ENCODE measurements at places on chromosomes 11 and 22. TPM values are rescaled to one million over a fixed set of nuclear protein-coding genes. Genes with fewer than 3 reads are reported as not detected.

GRCh38 chr11:44371706-44372105 is 61.8 kb upstream of the ALX4 start:
- no peak for DNase-seq

- DNase-seq, result no peak
Measured at GRCh38 chr22:36510384-36510783, 3.5 kb upstream of the FOXRED2 start.

GRCh38 chr11:27470166-27470565 is 2.4 kb downstream of the LGR4 start:
- DNase-seq, result no peak

DNA sequence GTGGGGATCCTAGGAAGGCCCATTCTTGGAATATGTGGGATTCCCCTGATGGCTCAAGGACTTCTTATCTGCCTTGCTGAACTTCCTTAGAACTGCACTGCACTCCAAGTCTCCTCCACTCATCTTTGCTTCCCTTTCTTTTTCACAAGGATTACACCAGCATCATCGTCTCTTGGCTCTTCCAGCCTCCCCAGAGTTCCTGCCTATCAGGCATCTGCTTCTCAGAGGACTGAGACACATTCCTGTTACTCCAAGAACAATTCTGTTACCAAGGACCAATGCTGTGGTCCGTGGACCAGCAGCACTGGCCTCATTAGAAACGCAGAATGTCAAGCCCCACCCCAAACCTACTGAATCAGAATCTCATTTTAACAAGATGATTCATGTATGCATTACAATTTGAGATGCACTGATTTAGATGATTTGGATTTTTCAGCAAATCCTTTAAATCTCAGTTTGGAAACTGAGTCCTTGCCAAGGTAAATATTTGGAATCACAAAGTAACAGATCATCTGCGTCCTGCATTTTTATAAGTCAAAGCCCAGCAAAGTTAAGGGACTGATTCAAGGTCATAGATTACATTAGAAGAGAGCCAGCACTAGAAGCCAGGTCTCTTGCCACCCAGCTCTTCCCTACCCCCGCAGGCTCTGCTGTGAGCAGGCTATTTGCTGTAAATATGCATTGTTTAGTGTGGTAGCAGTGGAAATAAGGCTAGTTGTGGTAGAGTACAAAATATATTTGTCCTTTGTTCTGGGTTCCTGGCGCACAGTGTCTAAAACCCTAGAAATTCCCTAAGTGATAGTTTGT is 110.9 kb downstream of the SWAP70 start:
- DNase-seq, result no peak

DNA sequence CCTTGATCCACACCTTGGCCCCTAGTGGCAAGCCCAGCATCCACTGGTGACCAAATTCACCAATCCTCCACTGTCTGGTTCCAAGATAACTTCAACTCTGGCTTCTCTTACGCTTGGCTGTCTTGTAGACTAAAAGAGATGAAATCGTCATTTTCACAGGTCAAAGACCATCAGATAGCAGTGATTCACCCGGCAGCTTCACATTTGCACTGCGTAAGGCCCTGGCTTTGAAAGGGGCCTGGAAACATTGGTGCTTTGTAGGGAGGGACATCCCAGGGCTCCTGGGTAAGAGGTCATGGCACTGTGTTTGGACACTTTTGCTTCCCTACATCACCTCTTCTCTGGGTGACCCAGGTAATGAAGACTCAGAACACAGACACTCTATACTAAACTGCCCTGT is 30.1 kb upstream of the FADD start:
- DNase-seq, result no peak

DNA sequence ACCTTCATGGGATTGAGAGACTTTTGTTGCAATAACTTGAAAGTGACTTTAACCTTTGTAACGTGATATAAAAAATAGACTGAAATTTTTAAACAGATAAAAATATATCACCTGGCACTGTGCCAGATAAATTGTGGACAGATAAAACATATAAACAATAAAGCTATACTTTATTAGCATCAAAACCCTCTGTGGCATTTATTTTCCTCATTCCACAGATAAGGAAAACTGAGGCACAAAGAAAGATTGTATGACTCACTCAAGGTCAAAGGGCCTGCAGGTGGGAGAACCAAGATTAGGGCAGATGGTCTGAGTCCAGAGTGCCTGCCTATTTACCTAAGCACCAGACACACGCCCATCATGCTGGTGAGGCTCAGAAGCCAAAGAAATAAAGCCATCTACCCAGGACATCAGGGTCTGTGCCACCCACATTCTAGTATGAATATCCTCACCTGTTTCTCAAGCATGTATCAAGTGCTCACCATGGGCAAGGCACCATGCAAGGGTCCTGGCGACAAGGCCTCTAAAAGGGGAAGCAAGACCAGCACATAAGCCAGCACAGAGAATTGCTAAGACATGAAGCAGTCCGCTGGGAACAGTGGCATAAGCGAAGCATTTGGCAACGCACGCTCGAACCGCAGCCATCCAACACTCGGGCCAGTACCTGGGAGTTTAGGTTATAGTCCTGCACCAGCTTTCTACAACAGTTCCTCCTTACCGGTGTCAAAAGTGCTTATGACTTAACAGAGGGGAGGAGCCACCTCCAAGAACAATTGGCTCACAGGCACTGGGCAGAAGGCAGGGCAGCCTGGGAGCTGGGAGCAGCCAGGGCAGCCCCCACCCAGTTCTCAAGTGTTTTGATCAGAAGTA is 17.6 kb downstream of the MYH9 start:
- no peak for DNase-seq

DNA sequence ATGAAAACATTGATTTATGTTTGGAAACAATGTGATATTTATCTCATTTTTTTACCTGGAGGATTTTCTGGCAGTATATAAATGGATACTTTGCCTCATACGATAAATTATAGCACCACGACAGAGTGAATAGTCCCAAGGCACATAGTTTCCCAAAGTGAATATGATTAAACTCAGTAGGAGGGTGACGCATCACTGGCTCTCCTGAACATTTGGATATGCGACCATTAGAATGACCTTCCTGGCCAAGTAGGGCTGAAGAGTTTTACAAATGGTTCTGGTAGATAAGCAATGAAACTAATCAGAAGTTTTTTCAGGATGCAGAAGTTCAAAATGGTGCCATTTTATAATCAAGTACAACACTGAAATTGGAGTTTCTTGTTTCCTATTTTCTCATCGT is 397.7 kb downstream of the AASDHPPT start:
- DNase-seq, result no peak

- DNase-seq, result no peak
Measured at GRCh38 chr11:24344222-24344621, 152.6 kb upstream of the LUZP2 start.

GRCh38 chr22:37070744-37071143 is 19.2 kb downstream of the KCTD17 start:
- DNase-seq, result no peak

DNA sequence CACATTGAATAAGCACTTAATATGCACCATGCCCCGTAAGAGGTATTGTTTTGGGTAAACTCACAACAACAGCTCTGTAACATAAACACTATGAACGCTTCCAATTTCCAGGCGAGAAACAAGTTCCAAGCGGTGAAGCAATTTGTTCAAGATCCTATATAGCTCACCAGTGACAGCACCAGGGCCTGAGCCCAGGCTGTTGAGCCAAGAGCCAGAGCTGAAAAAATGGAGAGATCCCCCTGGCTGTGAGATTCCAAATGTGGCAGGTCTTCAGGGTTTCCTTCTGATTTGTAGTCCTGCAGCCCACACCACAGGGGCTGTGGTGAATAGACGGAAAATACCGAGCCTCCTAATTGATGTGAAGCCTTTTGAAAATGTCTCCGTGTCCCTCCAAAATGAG is 268.0 kb upstream of the KIRREL3 start:
- no peak for DNase-seq

DNA sequence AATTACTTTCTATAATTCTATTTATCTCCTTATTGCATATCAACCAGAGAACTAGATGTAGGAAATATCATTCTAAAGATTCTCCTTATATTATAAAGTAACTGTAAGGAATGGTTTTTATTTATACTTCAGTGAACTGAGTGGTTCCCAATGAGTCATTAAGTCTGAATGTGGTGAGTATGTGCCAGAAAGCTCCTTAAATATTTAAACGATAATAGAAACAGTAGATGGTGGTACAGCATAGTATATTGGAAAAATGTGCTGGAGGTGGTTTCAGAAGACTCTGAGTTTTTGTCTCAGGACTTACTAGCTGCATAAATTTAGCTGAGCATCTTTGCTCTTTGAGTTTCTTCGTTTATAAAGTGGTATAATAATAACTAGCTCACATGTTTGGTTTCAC is 653.5 kb downstream of the FAM181B start:
- no peak for DNase-seq

DNA sequence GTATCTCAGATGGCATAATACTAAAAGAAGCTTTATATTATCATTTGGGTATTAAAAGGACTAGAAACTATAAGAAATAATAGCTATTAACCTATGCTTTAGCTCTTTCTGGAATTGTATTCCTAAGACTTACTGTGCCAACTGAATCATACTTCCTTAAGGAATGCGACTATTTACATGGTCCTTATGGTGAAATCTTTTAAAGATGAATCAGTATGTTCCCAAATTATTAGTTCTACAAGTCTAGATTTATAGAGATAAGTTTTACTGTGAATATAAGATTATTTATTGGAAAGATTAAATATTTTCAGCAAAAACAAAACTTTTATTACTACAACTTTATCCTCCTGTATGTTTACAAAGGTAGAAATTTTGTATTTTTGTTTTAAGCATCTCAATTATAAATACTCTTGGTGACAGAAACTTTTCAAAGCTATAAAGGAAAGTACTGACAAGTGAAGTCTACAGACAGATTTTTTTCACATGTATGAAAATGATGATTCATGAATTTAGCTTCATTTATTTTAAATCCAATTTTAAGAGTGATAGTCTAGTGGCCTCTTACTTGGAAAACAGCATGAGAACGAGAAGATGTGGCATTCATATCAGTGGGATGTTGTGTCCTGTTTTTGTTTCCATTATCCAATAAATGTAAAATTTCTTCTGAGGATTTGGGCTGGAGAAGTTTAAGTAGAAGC is 17.8 kb downstream of the KIF18A start:
- no peak for DNase-seq

GRCh38 chr11:66976028-66976467 is 944 bp downstream of the C11orf86 start:
- no peak for DNase-seq

DNA sequence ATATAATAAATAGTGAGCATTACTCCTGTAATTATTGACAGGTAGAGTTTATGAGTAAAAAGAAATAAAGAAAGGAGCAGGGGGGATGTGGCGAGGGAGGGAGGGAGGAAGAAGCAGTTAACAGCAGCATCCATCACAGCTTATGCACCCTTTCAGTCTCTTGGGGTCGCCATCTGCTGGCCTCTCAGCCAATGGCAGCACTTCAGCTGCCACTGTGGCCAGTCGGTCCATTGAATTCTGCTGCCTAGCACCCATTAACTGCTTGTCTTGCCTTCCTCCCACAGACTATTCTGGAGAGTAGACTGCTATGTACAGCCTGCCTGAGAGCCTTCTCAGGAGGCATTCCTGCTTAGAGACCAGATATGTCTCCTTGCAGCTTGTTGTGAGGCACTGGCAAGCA is 388.3 kb downstream of the TENM4 start:
- no peak for DNase-seq

- no peak for DNase-seq
Measured at GRCh38 chr11:76756341-76756741, 26.8 kb upstream of the TSKU start.

DNA sequence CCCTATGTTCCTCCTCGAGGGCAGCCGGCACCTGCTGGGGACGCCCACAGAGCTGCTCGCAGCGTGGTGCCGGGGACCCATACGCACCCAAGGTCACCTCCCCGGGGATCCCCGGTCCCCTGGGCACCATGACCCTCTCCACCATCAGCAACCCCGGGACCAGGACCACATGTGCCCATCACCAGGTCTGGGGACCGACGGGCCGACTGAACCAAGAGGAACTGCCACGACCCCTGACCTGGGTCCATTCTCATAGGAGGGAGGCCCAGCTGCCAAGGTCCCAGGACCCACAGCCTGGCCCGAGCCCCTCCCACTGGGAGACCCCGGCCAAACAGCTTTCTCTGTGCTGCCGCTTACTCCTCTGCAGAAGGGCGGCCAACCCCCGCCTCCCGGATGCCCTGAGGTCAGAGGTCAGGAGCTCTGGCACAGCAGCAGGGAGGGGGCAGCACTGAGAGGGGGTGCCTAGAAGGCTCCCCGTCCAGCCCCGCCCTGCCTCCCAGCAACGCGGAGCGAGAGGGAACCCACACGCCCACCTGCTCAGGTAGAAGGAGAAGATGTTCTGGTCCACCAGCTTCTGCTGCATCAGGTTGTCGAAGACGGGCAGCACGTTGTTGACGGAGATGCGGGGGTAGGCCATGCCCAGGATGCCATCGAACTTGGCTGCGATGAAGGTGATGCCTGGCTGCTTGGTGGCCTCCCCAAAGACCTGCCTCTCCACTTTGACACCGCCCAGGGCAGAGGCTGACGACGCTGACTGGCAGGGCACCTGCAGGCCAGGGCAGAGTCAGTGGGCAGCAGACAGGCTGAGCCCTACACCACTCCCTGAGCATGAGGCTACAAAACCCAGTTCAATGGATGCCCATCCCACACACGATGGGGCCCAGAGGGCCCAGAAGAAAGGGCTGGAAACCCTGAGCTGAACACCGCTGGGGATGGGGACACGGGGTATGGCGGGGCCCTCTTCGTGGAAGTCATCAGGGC is 6.6 kb downstream of the CTSD start:
- DNase-seq, result peak; percentile 32

- DNase-seq, result no peak
Measured at GRCh38 chr22:25085930-25086901, 113.4 kb upstream of the CRYBB3 start.

GRCh38 chr11:106156290-106156937 is 79.0 kb downstream of the AASDHPPT start:
- DNase-seq, result no peak

GRCh38 chr11:100734743-100735527 is 47.8 kb downstream of the ARHGAP42 start:
- DNase-seq, result no peak

- DNase-seq, result no peak
Measured at GRCh38 chr11:70586261-70587074, 188.1 kb downstream of the CTTN start.

DNA sequence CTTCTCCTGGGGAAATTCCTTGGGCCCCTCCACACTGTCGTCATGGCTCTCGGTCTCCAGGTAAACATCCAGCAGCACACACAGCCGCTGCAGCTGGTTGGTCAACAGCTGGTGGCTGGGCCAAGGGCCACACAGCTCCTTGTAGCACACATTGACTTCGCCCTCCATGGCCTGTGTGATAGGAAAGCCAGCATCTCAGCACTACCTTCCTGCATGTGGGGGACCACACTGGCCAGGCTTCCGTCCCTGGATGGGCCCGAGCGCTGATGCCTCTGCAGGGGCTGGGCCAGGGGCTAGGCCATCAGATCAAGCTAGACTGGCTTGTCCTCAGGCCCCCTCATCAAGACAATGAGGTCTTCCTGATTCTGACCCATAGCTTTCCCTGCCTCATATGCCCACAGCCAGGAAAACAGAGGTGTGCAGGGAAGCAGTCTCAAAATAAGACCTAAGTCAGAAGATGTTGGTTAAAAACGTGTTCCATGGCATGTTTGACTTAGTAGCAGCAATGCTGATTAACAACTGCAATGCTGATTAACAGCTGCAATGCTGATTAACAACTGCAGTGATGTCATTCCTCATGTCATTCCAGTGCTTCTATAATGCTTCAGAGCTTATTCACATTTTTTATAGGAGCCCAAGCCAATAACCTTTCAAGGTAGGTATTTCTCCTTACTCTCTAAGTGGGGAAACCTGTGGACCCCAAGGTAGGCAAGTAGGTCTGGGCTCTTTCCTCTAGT is 31.3 kb downstream of the NEFH start:
- DNase-seq, result no peak

SCGB1D2 gene
- total RNA-seq, result 0.50 TPM

MMP7 gene
- total RNA-seq, result 15.0 TPM

MS4A12 gene
- not detected for total RNA-seq

ALX4 gene
- not detected for total RNA-seq

All from pancreas (tissue), 10 donors.